Stimulated activated CD4-positive, alpha-beta T cell treated with anti-CD3 and anti-CD28 coated beads, Interleukin-12 subunit alpha, Interleukin-12 subunit beta, amount 100 ng/mL, for 48 hours (primary cell): ENCODE measurements at places on chromosomes 7 and 10.
A peak's percentile ranks its signal among the peaks of the same experiment; 100 is the strongest.

DNA sequence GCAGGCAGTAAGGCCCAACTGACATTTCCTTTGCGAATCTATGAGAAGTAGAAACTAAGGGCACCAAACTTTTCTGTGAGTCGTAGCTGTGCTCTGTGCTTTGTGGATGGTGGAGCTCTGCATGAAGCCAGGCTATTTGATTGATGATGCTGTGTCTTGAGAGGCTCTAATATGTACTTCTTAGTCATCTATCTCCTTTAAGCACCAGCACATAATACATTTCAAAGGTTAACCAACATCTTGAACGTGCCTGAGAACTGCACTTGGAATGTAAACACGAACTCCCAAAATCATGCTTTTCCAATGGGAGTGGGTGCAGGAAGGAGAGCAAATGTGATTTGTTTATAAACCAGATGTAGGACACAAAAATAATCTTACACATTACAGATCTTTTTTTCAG, 411.6 kb downstream of the PARD3 start:
- DNase-seq = no peak

DNA sequence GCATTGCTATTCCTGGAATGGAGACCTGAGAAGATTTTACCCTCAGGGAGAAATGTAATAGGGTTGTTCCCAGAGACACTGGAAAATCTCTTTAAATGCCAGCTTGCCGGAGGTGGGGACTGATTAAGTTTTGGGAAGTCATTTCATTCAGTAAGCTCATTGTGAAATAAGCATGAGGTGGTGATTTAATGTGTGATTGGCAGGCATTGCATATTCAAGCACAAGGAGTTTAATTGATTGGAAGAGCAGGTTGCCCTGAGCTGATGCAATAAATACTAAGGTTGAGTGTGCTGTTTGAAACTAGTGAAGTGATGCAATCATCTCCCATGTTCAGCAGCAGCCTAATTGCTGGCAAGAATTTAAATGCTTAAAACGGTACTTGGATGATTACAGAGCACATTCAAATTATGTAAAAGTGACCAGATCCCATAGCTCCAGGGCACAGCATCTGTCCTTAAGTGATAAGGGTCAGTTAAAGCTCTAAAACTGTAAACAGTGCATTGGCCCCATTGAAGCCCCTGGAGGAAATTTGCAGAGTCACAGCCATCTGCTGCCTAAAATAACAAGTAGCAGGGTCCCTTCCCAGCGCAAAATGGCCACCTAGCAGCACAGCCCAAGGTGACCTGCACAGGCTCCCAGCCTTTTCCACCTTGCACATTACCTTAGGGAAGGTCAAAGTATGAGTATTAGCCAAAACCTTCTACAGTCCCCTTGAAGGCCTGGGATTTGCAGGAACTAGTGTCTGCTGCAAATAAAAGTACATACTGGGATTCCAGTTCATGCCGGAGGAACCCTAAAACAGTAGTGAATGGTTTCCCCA, 92.1 kb downstream of the CCDC71L start:
- DNase-seq = no peak

- DNase-seq = peak; percentile 54
Observed at GRCh38 chr10:22927661-22928403, at the start of gene ARMC3. Gene ARMC3, plus strand, starts transcription at chr10:22928053. Its CDS starts 3,944 bp downstream, at chr10:22931997.

DNA sequence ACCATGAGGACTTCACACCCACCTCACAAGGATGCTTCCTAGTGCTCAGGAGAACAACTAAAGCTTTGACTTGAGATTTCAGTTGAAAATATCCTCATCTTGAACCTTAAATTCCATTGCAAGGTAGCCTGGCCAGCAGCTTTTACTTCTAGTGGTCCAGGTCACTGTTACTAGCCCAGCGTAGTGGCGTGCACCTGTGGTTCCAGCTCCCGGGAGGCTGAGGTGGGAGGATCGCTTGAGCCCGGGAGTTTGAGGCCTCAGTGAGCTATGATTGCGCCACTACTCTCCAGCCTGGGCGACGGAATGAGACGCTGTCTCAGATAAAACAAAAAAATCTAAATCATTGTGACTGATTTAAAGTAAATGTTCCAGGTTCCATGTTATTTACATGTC, 28.3 kb upstream of the PRKAR1B start:
- DNase-seq = no peak

DNA sequence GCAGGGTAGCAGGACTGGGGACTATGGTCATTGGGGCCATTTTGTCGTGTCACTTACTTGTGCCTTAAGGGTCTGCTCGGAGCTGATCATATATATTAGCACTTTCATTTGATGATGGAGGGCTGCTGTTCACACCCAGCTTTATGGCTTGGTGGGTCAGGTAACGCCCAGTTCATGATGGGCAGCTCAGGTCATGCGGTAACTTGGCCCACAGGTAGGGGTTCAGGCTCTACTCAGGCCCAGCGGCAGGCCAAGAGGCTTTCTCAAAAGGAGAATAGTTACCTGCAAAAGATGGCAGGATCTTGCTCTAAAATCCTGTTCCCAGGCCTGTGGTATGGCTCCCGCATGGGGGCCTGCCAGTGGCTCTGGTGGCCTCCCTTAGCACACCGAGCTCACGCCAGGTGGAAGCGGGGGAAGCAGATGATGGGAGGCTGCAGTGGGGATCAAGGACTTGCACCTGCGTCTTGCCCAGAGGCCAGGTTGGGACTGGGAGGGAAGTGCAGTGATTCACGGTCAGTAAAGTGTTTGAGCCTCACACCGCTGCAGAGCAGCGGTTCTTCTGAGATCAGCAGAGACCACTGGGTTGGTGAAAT, 109.5 kb downstream of the ADCY1 start:
- DNase-seq = no peak

- DNase-seq = no peak
Observed at GRCh38 chr10:106825576-106826364, 338.7 kb downstream of the SORCS1 start.

GRCh38 chr10:24813856-24814255, 90.2 kb upstream of the ARHGAP21 start:
- DNase-seq = no peak
